Activated CD4-positive, alpha-beta T cell treated with anti-CD3 and anti-CD28 coated beads, Interleukin-2, amount 50 U/mL, for 16 hours (primary cell): ENCODE measurements at places on chromosomes 3 and 15.

DNA sequence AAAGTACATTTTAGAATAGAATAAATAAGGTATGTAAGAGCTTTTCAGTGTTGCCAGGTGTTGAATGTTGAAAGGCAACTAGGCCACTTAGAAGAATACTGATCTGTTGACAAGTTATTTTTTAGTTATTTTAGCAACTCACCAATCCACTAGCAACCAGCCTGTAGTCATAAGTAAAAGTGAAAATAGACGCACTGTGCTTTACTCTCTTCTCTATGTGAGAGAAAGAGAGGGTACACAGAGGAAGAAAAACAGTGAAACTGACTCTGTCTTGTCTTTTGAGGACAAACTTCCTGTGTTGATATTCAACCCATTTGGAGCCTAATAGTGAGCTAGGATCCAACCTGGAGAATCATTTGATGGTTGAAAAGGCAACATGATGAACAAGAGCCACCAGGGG lies 327.1 kb upstream of the GOLIM4 start:
- DNase-seq = no peak

DNA sequence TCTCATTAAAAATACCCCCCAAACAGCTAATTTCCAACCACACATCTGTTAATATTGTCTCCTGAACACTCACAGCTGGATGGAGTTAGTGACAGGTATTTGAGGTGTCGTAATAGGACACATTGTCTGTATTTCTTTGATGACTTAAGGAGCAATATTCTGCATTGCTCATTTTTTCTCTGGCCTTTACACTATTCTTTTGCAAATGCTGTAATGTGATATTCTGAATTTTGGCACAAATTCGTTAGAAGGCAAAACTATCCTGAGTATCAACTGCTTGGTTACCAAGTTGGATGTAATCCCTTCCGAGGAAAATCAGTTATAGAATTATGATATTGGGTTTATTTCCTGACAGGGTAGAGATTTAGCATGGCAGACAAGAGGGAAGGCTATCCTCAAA lies 1030.2 kb downstream of the MCTP2 start:
- DNase-seq = no peak

- no peak for DNase-seq
Measured at GRCh38 chr15:84969257-84969656, 12.4 kb upstream of the PDE8A start.

DNA sequence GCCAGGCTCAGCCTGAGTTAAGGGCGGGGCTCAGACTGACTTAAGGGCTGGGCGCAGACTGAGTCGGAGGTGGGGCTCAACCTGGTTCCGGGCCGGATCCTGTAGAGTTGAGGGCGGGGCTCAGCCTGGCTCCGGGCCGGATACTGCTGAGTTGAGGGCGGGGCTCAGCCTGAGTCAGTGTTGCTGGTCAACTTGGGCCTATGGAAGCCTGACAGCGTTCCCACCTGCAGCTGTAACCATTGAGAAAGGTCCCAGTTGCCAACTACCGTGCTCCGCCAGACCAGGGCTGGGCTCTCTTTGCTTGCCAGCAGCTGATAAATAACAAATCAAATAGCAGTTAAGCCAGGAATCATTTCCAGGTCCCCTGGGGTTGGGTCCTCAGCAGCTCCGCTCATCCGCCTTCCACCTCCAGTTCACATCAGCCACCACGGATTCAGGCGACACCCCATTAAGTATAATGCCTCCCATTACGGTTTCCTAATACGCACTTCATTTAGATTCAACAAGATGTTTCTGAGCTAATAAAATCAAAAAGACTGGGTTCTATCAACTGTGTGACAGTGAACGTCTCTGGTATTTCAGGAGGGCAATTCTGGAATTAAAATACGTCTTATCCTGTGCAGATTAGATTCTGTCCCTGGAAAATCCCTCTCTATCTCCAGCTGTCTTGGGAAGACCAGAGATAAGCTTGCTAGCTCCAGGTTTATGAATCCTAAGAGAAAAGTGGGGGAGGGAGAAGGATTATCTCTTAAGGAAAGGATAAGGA lies 7.3 kb downstream of the GRIP2 start:
- no peak for DNase-seq

GRCh38 chr15:56919609-56920366 lies 1.3 kb downstream of the TCF12 start:
- peak; percentile 16 for DNase-seq

DNA sequence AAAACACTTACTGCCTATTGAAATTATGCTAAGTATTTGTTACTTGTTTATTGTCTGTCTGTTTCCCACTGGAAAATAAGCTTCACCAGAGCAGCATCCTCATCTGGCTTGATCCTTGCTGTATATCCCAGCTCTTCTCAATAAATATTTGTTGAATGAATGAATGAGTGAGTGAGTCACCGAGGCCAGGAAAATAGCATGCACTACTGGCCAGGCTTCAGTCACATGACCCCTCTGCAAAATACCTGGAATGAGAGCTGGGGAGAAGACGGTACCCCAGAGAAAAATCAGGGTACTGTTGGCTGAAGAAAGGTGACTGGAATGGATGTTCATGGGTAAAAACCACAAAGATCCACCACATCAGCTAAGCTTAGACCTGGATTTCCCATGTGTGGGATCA lies 331.9 kb downstream of the SHQ1 start:
- DNase-seq = no peak

- DNase-seq = no peak
Measured at GRCh38 chr3:33807191-33807590, 8.8 kb downstream of the PDCD6IP start.

DNA sequence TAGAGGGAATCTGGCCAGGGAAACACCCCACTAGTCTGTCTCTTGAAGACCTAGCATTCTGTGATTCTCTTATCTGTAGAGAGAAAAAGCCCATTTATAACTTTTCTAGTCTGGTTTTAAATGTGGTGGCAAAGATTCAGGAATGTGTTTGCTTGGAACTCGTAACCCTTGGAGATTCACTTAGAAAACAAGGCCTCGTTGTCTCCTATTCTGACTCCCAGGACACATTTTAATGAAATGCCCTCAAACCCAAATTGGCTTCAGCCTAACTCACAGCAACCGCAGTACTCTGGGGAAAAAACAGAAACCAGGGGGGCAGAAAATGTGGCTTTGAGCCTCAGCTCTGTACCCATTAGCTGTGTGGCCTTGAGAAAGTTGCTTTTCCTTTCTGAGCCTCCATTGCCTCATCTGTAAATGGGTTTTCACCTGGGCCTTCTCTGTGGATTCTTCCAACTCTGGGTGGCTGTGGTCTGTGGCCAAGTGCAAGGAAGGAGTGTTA lies 36.5 kb downstream of the RPLP1 start:
- DNase-seq = no peak

DNA sequence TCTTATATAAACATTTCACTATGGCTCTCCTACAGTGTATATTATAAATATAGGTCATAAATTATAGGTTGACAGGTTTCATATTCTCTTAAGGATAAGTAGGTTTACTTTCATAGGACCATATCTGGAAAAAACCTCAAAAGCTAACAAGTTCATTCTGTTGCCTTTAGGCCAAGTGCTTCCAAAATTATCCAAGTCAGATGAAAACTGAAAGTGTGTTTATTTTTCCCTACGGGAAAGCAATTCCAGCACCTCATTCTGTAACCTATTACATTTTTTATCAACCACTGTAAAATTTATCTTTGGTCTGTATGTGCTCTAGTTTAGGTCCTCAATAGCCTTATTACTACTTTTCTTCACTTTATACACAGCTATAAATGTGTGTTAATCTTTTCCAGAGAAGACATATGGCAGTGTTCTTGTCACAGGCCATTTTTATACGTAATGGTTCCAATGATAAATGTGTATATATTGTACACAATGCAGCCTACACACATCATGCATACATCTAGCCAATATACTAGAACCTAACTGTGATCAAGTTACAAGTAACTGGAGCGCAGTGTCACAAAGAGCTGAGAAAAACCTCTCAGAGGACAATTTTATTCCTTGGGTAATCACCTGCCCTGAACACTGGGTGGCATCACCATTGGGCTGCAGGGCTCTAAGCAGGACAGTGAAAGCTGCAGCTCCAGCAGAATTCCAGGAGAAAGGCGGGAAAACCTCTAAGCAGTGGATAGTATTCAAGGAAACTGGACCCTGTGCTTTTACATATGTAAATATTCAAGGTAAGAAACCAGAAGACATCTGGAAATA lies 251.3 kb downstream of the CTNNB1 start:
- no peak for DNase-seq

- DNase-seq = no peak
Measured at GRCh38 chr15:94380798-94381197, 149.4 kb downstream of the MCTP2 start.

- DNase-seq = no peak
Measured at GRCh38 chr15:97961067-97961954, 808 bp downstream of the ARRDC4 start.

DNA sequence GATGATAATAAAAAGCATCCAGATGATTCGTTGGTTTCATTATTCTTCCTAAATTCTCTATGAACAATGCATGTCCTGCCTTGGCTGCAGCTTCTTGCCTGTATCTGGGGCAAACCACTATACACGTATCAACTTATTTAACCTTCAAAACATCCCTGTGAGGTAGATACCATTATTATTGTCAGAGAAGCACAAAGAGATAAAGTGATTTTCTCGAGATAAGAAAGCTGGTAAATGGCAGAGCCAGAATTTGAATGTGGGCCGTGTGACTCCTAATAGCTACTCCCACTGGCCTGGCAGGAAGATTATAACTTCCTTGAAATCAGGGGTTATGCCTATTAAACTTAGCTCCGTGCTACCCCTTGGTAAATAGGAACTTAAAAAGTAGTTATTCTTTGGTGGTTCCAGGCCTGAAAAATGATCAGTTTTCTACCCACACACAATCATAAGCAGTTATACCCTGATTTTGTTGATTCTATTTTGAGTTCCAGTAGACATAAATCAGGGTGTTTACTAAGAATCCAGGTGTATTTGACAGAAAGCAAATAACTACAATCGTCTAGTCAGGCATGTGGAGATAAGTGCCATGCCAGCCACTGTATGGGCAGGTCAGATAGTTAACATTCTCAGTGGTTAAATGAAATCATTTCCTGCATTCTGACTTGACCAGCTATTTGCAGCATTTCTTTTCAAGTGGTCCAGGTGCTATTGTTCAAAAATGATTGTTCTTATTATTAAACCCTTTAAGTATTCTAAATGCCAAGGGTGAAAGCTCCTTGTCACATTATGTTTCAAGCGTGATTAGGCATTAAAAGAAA lies 99.2 kb upstream of the LRRN1 start:
- no peak for DNase-seq

GRCh38 chr3:47612178-47612577 lies 33.5 kb upstream of the CSPG5 start:
- no peak for DNase-seq

DNA sequence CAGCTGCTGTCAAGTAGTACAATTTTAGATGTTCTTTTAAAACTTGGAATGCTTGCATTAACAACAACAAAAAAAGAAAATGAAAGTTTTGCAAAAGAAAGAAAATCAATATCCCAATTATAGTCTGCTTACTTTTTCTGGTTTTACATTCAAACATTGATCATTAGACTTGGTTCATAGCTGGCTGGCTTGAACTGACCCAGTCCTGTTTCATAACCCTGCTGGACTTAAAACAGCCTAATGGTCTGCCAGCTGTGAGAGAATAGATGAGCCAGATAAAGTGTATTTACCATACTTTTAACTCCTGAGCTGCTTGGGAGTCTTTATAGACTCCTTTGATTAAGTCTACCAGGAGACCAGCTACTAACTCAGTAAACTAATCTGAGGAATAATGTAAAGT lies 59.2 kb downstream of the PIAS1 start:
- DNase-seq = no peak

DNA sequence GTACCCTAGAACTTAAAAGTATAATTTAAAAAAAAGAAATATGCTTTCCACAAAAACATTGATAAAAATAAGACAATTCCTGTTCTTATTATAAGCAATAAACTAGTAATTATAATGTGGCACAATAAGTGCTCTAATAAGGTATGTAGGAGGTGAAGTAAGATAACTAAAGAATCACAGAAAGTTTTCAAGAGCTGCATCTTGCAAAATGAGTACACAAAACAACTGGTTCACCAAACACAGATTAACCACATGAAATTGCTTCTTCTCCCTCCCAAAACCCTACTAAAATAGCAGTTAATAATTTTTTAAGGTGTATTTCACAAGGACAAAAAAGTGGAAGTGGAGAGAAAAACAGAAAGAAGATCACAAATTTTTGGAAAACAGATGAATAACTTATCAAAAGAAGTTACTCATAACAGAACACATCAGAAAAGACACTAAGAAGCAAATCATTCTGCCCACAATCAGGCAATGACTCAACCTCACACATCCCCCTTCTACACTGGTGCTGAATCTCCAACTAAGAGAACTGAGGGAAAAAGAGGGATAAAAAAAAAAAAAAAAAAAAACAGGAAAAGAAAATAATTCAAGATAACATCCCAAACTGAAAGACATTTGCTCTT lies 64.2 kb downstream of the TBC1D5 start:
- DNase-seq = peak; percentile 66

- no peak for DNase-seq
Measured at GRCh38 chr15:95347837-95348236, 982.7 kb upstream of the NR2F2 start.

- no peak for DNase-seq
Measured at GRCh38 chr15:85681386-85681785, 113.3 kb downstream of the KLHL25 start.

DNA sequence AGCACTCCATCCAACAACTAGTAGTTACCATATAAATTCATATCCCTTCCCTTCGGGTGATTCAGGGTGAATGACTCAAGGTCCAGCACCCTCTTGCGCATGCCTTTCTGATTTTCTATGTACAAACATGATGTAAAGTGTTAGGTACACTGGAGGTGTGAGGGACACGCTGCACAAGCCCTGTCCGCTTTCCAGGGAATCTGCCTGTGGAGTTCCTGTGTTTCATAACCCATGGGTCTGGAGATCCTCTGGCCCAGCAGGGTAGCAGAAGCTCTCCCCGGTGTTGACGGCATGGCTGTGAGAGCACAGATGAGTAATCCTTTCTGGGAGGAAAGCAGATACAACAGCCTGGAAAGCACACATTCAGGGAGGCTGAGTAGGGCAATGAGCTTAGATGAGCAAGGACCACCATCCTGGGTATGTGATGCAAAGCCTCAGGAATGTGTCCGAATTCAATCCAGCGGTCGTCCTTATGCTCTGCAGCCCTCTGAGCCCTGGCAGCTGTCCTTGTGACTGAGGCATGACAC lies 142.9 kb upstream of the TP63 start:
- DNase-seq = no peak

GRCh38 chr3:114646526-114646925 lies 352.7 kb downstream of the TIGIT start:
- DNase-seq = no peak

- DNase-seq = peak; percentile 35
Measured at GRCh38 chr3:24264748-24265158, 229.9 kb downstream of the THRB start.

- DNase-seq = no peak
Measured at GRCh38 chr15:63135281-63135680, 13.6 kb downstream of the LACTB start.

- DNase-seq = no peak
Measured at GRCh38 chr3:138824114-138824506, 10.6 kb downstream of the PIK3CB start.

- DNase-seq = no peak
Measured at GRCh38 chr3:150314248-150315004, 93.7 kb upstream of the TSC22D2 start.
